ENCODE measurements at places on chromosomes 12 and 14.

- DNase-seq: no peak
These were observed 645.0 kb upstream of the NOVA1 start for GRCh38 chr14:27242874-27243273.

GRCh38 chr14:35297706-35298105 is 5.5 kb downstream of the PSMA6 start:
- no peak for DNase-seq

DNA sequence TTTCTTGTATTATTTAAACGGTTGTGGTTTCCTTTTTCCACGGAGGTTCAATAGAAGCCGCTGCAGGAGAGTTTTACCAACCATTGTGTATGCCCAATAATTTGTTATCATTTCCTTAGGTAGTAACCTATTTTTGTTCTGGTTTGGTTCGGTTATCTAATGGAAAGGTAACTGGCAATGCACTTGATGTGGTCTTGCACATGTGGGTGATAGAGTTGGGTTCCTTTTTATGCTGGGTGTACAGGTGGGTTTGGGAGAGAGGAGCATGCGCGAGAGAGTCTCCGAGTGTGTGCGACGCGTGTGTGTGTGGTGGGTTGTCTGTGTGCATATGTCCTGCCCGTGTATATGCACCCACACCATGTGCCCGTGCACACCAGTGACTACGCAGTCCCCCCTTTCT is 102.7 kb upstream of the FKBP4 start:
- DNase-seq: no peak

DNA sequence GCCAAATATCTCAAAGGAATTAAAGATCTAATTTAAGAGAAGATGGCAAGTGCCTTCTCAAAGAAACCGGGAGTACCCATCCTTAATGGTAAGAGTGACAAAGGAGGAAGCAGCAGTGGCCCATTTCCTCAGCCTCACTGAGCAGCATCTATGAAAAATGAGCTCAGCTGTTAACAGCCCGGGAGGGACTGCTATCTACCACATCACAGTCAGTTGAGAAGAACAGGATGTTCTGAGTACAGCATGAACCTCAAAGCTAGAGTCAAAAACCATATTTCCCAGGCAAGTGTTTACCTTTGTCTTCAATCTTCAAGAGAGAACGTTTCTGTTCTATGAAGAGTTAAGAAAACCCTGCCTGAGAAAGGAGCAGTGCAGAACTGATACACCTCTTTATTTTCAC is 115.0 kb downstream of the BTG1 start:
- DNase-seq: no peak

GRCh38 chr14:75280291-75280830 is 1.7 kb downstream of the FOS start:
- no peak for DNase-seq

DNA sequence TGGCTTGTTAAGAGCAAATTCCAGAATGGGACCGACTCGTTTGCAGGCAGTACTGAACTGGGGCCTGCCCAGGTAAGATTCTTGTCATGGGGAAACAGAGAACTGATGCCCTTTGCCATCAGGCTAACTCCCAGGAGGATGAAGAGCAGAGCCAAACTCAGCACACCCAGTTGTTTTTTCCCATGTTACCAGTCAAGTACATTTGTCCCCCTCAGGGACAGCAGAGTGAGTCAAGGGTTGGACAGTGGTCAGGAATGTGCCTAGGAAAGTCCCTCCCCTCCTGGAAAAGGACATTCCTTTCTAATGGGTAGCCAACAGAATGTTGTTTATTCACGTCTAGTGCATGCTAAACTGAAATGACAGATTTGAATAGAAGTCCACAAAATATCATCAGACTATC is 1.6 kb downstream of the ART4 start:
- DNase-seq: no peak

DNA sequence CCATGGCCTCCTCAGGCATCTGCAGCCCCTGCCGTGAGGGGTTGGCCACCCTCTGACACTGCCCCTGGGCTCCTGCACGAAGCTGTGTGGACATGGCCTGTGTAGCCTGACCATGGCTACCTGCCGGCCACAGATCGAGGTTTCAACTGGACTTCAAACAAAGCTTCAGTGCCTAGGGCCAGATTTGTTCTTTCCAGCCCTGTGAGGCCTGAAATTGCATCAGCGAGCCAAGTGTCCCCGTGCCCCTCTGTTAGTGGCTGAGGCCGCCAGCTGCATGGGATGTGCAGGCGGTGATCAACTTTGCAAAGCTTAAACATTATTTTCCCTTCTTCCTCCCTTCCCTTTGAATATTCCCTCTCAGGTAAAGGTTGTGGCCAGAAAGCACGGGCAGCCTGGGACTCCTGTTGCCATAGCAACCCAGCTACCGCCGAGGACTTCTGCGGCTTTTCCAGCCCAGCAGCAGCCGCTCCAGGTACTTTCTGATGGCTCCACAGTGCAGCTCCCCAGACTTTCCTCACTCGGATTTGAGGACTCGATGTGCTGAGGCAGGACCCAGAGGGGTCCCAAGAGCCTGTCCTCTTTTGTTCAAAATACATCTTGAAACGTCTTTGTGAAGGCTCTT is 35.8 kb downstream of the DDX51 start:
- no peak for DNase-seq

GRCh38 chr12:116717466-116718437 is 20.1 kb downstream of the SPRING1 start:
- peak; percentile 63 for DNase-seq

DNA sequence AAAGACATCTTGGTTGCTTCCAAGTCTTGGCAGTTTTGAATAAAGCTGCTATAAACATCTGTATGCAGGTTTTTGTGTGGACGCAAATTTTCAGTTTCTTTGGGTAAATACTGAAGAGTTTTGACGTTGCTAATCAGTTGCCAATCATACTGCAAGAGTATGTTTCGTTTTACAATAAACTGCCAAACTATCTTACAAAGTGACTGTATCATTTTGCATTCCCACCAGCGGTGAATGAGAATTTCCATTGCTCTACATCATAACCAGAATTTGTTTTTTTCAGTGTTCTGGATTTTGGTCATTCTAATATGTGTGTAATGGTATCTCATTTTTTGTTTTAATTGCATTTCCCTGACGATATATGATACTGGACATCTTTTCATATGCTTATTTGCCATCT is 190.8 kb upstream of the PARP11 start:
- DNase-seq: no peak

DNA sequence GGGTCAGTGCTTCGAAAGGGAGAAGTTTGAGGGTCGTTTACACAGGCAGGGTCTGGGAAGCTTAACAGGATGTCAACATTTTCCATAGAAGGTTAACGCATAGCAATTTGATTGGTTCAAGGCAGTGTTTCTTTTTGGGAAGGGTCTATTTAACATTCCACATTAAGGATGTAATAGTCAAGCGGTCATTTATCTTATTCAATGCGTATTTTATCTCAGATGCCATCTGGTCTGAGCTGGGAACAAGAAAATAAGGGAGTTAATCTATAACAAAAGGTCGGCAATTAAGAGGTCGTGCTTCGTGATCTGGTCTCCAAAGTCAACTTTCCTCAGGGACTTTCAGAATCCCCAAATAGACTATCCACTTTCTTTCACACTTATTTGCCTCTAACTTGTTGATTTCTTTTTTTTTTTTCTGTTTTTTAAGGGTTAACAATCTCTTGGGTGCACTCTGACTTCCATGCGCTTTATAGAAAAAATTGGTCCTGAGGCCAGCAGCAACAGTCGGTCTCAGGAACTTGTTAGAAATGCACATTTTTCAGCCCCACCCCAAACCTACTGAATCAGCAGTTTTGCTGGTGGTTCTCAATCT is 550 bp upstream of the RESF1 start:
- no peak for DNase-seq

GRCh38 chr14:52873694-52874093 is 77.2 kb downstream of the FERMT2 start:
- DNase-seq: no peak

DNA sequence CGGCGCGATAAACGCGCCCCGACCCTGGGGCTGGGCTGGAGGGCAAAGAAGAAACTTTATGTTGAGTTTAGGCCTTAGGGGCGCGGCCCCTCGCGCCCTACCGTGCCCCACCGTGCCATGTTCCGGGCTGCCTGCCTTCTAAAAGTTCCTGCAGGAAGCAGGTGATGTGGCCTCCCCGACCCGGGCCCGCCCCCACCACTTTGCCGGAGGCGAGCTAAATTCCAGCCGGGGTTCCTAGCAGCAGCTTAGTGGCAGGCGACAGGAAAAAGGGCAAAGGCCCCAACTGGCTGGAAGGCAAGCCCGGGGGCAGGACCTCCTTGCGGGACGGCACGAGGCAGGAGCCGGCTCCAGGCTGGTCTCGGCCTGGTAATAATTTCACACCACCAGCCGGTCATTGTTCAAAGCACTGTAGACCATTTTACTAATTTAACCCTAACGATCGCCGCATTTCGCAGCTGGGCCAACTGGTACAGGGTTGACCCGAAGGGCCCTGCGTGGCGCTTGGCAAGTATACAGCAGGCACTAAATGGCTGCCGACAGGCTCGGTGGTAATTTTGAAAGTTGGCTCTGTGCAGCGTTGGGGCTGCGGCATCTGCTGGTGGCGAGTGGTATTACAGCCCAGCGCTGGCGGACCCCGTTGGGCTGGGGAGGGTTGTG is 895 bp upstream of the CCDC88C start:
- DNase-seq: peak; percentile 36

- no peak for DNase-seq
These were observed 24.6 kb upstream of the KIF26A start for GRCh38 chr14:104113631-104114420.

GRCh38 chr12:107372229-107372658 is 278.9 kb upstream of the CRY1 start:
- no peak for DNase-seq

GRCh38 chr12:43008953-43009845 is 419.7 kb upstream of the PRICKLE1 start:
- no peak for DNase-seq

DNA sequence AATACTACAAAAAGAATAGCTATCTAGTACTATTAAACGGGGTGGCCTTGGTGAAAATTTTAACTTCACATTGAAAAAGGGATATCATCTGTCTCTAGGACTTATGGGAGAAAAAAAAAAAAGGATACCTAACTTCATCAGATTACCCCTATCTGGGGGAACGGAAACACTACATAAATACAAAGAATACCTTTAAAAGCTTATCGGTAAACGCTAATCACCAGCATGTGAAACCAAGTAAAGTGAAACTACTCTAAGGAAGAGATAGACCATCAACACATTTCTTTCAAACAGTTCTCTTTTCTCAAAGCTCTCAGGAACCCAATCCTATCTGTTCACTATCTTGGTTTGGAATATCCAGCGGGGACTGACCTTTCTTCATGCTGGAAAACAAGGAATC is 3.5 kb downstream of the KICS2 start:
- DNase-seq: no peak

DNA sequence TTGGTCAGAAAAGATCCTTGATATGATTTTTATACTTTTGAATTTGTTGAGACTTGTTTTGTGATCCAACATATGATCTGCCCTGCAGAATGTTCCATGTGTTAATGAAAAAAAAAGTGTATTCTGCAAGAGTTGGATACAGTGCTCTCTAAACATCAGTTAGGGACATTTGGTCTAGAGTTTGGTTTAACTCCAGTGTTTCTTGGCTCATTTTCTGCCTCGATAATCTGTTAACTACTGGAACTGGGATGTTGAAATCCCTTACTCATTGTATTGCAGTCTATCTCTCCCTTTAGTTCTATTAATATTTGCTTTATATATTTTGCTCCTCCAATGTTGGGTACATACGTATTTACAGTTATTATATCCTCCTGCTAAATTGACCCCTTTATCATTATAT is 18.3 kb upstream of the TXNRD1 start:
- no peak for DNase-seq
